ENCODE measurements at places on chromosomes 11 and 22.
A peak's percentile ranks its signal among the peaks of the same experiment; 100 is the strongest.

DNA sequence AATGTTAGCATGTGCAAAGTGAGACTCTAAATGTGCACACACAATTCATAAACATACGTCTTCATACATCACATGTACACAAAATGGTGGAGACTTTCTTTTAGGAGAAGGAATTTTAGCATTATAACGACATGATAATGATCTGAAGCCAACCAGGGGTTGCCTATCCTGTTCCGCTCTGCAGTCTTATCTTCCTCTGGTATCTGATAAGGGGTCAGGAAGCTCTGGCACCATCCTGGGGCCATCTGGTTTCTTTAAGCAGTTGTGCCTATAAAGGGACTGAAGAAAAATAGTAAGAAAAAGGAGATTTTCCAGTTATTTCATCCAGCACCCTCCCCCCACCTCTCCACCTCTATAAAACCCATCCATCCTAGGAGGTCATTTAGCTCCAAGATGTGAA, 5.8 kb upstream of the NUP50 start:
- DNase-seq: no peak

GRCh38 chr22:23781511-23782183, 5.1 kb upstream of the SMARCB1 start:
- DNase-seq: no peak

DNA sequence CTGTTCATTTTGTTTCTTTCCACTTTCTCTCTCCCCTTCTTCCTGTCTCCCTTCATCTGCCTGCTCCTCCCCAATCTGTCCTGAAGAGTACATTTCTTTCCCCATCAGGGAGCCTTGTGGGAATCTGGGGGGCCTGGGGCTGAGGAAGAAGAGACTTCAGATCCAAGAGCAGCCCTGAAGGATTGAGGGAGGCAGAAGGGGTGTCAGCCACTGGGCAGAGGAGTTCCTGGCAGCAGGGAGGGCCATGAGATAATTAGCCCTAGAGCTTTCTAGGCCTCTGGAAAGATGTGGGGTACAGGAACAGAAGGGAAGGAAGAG, 24.4 kb upstream of the OAF start:
- DNase-seq: no peak

- no peak for DNase-seq
Measured at GRCh38 chr11:8068605-8069221, 12.3 kb upstream of the TUB start.

- no peak for DNase-seq
Measured at GRCh38 chr11:124970925-124971324, 16.9 kb downstream of the CCDC15 start.

DNA sequence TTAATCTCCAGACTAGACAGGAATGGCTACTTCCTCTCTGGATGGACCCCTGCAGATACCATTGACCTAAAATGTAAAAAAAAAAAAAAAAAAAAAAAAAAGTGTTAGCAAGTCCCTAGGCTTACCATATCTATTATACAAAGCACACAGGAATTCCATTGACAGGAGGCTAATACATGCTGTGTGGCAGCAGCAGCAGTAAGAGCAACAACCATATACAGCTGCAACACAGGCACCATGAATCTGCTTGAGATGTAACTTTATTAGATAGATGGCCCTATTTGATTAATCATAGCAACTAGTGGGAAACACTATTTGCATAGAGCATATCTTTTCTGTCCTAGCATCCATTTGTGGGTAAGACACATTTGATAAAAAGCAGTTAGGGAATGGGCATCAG, 1447.1 kb downstream of the FAM181B start:
- no peak for DNase-seq

- DNase-seq: no peak
Measured at GRCh38 chr22:49728570-49729271, 99.0 kb downstream of the BRD1 start.

- DNase-seq: no peak
Measured at GRCh38 chr22:49147617-49148175, 680.0 kb downstream of the BRD1 start.

DNA sequence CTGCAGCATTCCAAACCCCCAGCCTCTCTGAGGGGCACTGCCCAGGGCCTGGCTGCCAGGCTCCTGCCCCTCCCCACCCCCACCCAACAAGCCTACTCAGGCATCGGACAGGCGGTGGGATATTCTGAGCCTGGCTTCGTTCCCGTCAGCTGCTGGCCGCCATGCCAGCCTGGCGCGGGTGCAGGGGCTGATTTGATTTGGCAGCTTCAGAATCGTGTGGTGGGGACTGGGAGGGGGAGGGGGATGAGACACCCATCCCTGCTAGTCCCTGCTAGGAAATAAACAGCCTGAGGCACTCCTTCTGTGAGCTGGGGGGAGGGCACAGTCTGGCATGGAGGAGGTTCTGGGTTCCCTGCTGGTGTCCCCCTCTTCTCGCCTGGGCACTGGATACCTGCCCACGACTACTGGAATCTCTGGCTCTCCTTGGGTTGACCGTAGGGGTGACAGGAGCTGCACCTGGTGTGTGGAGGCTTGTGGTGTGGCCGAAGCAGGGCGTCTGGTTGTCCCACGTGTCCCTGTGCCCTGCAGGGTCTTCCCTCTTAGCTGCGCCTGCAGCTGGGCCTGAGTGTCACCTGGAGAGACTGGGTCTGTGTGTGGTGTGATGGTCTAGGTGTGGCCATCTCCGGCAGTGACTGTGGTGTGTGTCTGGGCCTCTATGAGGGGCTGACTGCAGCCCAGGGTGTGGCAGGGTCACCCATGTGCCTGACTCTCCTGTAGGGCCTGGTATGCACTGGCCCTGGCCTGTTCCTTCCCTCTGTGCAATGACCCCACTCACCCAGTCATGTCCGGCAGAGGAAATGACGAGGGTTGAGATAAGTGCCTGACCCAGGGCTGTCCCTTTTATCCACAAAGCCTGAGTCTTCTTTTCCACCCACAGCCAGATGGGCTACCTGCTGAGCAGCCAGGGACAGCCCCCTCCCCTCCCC, 42.2 kb downstream of the PDE2A start:
- no peak for DNase-seq

DNA sequence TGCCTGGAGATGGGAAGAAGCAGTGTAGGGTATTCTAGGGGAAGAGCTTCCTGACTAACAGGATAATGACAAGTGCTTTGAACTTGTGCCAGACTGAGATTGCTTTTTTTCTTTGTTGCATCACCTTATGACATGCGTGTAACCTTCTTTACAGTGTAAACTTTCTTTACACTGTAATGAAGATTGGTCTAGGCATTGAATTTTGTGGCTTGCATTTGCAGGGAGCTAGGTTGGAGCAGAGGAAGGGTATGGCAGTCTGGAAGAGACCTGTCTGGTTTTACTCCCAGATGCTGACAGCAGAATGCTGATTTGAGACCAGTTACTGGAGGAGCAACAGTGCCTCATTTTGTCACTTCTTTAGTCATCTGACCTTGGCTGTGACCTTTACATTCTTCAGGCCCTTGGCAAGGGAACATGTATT, 5.6 kb downstream of the DDB2 start:
- no peak for DNase-seq

DNA sequence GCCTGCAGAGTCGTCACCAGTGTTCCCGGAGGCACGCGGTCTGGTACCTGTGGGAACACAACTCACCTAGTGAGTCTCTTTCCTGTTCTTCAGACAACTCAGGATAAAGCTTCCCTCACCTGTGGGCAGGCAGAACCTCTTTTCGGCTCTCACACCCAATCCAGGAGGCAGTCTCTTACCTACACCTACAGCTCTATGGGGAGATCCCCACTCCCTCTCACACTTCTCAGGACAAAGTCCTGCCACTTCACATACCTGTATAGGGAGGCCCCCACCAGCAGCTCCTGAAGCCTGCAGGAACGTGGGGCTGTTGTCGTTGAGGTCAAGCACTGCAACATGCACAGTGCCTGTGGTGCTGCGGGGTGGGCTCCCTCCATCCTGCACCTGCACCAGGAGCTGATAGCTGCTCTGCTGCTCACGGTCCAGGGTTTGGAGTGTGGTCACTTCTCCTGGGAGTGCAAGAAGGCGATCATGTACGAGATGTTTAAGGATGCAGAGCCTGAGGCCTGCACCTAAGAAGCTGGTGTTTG, 12.2 kb upstream of the TPP1 start:
- DNase-seq: no peak

GRCh38 chr11:2300936-2301630, 635 bp downstream of the C11orf21 start:
- no peak for DNase-seq

GRCh38 chr11:20013346-20014066, 146.8 kb downstream of the DBX1 start:
- DNase-seq: no peak

GRCh38 chr11:128227466-128227865, 359.9 kb downstream of the ETS1 start:
- no peak for DNase-seq

- DNase-seq: peak; percentile 81
Measured at GRCh38 chr11:131867457-131868257, 497.2 kb downstream of the NTM start.

GRCh38 chr22:24995649-24996180, 43.2 kb downstream of the KIAA1671 start:
- DNase-seq: no peak

DNA sequence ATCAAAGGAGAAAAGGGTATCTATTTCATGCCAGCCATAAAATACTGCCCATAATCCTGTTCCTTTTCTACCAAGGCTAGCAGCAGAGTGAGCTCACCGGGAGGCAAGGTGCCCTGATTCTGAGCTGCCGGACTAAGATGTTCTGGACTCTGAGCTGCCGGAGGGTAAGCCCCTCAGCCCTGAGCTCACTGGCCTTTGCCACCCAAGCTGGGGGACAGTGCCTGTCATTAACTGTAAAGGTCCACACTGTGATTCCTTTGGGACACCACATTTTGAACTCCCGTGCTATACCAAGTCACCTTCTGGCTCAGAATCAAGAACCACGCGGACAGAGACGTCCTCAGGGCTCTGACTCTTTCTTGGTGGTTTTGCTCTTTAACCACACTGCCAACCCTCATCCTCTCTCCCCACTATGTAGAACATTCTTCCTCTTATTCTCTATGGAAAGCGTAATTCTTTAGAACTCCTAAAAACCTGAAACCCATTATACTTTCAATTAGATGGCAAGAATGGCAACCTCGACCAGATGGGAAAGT, 88.4 kb upstream of the BID start:
- no peak for DNase-seq

DNA sequence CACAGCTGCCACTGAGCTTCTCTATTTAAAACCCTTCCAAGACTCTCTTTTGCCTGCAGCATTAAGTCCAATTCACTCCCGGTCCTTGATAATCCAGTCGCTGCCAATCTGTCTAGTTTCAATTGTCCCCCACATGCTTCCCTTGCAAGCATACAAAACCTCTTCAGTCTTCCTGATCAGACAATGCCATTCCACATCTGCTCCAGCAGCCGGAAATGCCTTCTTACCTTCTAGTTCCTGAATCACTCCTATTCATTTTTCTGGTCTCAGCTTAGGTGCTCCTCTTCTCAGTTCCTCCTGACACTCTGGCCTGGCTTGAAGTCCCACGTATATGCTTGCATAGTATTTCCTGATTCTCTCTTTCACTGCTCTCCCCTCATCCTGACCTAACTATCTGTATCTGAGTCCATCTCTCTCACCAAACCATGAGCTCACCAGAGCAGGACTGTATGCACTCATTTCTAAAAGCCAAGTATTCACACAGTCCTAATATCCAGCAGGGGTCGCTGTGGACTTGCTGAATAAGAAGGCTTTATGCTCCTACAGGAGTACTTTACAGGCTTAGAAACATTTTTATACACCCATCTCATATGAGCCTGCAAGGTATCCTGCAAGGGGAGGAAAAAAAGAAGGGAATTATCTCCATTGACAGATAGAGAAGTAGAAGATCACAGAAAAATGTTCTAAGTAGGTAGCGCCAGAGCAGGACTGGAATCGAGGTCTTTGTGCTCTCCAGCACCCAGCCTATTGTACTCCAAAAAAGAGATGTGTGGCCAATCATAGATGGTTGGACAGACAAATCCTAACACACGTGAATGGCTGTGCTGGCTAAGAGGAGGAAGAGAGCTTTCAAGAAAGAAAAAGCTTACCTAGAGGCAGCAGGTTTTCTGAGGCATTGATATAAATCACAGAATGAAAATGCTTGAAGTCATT, 19.2 kb downstream of the XRRA1 start:
- peak; percentile 93 for DNase-seq

DNA sequence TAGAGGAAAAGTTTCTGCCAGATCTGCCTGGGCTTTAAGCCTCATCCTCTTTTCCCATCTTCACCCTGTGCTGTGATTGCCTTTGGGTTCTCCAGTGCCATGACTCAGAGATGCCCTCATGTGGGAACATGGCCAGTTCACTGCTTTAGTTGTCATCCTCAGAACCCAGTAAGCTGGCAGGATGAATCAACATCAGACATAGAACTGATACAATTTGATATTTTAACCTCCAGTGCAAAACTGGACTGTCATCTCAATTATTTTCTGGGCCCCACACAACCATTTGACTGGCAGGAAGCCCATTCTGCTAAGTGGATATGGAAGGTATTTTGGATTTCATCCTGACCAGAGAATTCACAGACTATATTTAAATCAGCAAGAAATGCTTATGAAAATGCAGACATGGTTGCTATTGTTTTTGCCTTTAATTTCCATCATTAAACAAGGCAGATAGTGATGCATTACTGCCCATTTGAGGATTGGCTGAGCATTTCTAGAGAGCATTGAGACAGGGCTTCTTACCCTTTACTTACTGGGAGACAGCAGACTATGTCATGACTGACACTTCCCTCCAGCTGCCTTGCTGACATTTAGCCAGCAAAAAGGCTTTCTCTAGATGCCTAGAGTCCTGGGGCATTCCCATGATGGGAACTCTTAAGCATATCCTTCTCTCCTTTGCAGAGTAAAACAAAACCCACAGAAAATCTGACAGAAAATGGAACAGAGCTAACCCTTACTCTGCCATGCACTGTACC, 327.1 kb upstream of the MTNR1B start:
- no peak for DNase-seq

GRCh38 chr22:27345691-27346090, 455.9 kb downstream of the MN1 start:
- no peak for DNase-seq

- DNase-seq: no peak
Measured at GRCh38 chr11:114017723-114018122, 41.8 kb upstream of the ZBTB16 start.

- DNase-seq: no peak
Measured at GRCh38 chr11:76329983-76330382, 50.9 kb downstream of the THAP12 start.

- DNase-seq: peak; percentile 31
Measured at GRCh38 chr11:80838153-80838552, 1397.3 kb upstream of the TENM4 start.

- DNase-seq: no peak
Measured at GRCh38 chr11:17132654-17133053, 55.2 kb upstream of the RPS13 start.

Measured in GM12865 (cell line).